AG09309 (cell line): ENCODE measurements at places on chromosomes 6 and 20.

DNA sequence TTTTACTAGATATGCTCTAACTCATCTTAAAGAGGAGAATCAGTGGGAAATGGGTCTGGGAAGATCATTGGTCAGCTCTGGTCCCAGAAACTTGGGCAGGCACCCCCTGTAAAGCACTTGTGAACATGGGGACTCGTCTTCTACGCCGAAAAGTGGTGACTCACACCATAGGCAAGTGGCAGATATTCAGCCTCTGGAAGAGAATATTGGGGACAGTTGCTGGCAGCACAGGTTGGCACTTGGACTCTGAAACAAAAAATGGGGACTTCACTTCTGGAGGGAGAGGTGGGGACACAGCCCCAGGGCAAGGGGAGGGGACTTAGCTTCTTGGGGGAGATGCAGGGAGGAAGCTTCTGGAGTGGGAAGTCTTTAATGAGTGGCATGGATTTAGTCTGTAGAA is 11.9 kb upstream of the ZNF343 start:
- no peak for DNase-seq

- no peak for DNase-seq
Observed at GRCh38 chr6:35552285-35552917, 39.7 kb upstream of the TULP1 start.

- no peak for DNase-seq
Observed at GRCh38 chr6:5090603-5091002, 5.5 kb downstream of the PPP1R3G start.

DNA sequence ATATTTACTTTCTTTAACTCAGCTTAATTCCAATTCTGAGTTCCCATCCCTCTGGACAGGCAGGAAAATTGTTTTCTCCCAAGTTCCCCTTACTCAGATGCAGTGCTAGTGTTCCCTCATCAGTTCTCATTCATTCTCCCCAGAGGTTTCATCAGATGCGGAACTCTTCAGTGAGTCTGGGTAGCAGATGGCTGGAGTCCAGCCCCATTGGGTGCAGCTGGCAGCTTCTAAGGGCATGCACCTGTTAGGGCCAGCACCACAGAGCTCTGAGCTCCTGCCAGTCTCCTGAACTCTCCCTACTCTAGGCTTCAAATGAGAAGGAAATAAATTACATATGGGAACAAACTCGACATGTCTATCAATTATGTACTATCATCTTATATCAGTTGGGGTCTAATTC is 76.6 kb downstream of the SOD2 start:
- no peak for DNase-seq

DNA sequence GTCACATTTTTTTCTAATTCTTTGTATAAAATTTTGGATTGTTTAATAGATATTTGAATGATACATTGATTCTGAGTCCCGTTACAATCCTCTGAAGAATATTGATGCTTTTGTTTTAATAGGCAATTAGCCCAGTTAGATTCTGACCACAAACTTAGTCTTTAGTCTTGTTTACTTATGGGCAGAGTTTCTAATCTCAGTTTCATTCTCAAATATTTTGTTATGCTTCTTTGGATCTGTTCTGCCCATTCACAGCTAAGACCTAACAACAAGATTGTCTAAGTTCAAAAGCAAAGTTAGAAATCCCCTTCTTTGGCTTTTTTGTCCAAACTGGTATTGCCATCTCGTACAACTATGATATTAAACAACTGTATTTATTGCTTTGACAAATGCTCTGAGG is 58.0 kb downstream of the TBXT start:
- no peak for DNase-seq

DNA sequence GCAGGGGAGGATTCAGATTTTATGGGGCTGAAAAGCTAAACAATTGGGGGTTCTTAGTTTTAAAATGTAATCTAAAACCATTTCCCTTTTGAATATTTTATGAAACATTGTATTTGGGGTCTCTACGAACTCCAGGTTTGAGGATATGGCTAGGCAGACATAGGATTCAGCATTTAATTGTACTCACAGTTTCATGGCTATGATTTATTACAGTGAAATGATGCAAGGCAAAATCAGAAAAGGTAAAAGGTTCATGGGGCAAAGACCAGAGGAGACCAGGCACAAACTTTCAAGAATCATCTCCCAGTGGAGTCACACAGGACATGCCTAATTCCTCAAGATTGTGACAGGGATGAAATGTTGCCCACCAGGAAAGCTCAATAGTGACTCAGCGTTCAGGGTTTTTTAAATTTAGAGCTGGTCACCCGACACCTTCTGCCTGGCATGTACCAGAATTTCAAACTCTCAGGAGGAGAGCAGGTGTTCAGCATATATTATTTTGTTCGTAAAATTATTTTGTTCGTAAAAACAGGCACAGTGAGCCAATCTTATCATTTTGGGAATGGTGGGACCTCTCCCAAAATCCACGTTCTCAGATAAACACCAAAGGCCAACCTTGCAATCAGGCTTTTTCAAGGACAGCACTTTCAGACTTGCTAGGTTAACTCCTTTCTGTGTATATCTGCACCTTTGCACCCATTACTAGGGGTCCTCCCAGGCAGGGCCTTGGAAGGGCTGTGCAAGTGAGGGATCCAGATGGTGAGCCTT is 270.3 kb downstream of the NKAIN2 start:
- DNase-seq, result no peak
